ENCODE measurements at places on chromosomes 2 and 18.

DNA sequence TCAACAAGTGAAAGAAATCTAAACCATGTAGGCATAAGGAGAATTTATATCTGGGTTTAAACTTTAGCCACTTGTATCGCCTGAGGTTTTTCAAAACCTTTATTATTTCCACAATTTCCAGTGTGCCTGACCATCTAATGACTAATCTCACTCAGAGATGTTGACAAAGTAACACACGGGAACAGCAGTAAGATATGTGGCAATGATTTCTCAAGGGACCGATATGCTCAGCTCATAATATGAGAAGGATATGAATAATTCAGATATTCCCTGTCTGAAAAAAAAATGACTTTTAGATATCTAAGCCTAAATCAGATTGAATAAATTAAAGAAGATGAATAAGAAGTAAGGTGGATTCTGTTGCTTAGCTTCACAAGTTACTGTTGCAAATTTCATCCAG is 43.5 kb downstream of the TMEM163 start:
- DNase-seq: no peak

GRCh38 chr18:48330016-48330991 is 78.9 kb downstream of the ZBTB7C start:
- peak; percentile 85 for DNase-seq

- DNase-seq: no peak
Observed at GRCh38 chr2:66446941-66447340, 12.0 kb downstream of the MEIS1 start.

DNA sequence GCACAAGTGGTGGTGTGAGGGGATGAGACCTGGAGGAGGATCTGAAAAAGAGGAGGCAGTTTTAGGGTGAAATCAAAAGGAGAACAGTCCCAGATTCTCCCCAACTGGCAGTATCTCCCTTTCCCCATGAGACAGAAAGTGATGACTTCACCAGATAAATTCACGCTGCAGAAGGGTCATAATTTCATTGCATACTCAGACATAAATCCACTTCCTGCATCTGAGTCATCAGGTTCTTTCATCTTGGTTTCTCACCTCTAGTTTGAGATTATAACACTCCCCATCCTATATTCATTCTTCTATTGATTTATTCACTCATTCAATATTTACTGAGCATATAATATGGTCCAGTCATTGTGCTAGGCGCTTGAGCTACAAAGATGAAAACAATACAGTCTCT is 64.7 kb downstream of the CCDC148 start:
- DNase-seq: no peak

- DNase-seq: peak; percentile 83
Observed at GRCh38 chr2:26401739-26402541, at the start of gene DRC1. Gene DRC1 (plus strand): TSS chr2:26401920. CDS start chr2:26401990, 70 bp downstream.

DNA sequence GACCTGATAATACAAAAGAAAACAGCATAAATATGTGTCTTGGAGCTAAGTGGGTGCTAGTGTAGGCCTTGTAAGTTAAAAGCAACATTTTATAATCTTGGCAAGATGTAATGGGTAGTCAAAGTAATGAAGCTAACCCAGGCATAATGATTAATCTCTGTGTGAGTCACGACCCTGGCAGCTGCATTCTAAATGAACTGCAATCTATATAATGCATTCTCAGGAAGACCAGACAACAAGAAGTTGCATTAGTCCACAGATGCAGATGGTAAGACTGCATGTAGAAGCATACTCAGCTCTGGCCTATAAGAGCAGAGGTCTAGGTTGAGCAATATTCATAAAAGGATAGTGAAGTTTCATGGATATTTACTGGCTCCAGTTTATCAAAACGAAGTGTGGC is 85.6 kb upstream of the ETAA1 start:
- DNase-seq: peak; percentile 82

- DNase-seq: peak; percentile 88
Observed at GRCh38 chr18:48951448-48952286, 902 bp upstream of the SMAD7 start.

GRCh38 chr2:61328707-61329251 is 142.1 kb downstream of the USP34 start:
- DNase-seq: peak; percentile 23

- no peak for DNase-seq
Observed at GRCh38 chr2:54041135-54041534, 70.3 kb upstream of the PSME4 start.
